Stimulated activated CD8-positive, alpha-beta memory T cell treated with anti-CD3 and anti-CD28 coated beads, Interleukin-7, amount 100 ng/mL, for 4 hours (primary cell): ENCODE measurements at places on chromosomes 2 and 18.

DNA sequence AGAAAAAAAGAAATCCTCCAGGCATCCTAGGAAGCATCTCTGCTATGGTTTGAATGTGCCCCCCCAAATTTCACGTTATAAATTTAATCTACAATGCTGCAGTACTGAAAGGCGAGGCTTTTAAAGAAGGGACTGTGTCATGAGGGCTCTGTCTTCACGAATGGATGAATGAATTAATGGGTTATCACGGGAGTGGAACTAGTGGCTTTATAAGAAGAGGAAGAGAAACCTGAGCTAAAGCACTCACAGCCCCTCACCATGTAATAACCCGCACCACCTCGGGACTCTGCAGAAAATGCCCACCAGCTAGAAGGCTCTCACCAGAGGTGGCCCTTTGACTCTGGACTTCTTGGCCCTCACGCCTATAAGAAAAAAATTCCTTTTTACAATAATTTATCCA is 27.6 kb downstream of the RNU4ATAC start:
- no peak for DNase-seq

- no peak for DNase-seq
These were observed 187.0 kb downstream of the CYRIA start for GRCh38 chr2:16478434-16479210.

DNA sequence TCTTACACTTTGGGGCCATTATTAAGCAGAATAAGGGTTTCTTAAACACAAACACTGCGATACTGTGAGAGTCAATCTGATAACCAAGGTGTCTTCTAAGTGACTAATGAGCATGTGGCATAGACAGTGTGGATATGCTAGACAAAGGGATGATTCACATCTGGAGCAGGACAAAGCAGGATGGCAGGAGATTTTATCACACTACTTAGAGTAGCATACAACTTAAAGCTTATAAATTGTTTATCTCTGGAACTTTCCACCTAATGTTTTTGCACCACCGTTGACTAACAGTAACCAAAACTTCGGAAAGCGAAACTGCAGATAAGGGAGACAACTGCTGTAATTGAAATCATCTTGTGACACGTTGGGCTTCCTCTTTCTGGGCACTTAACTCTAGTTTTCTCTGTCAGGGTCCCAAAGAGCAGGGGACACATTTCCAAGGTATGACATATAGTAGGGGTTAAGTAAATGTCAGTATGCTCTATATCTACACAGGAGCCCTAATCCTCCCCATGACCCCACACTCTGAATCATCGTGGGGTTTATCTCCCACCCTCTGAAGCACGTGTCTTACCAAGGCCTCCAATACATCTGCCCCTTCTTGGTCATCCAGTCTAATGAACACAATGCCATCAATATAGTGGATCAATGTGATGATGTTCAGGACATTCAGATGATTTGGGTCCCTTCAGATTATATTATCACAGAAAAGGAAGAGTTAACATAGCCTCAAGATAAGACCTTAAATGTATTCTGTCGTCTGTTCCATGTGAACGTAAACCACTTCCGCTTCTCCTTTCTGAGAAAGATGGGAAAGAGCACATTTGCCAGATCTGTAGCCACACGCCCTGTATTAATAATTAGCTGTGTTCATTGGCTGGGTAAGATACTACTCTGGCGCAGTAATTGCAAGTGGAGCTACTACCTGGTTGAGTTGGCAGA is 78.7 kb downstream of the FTCDNL1 start:
- DNase-seq = no peak

DNA sequence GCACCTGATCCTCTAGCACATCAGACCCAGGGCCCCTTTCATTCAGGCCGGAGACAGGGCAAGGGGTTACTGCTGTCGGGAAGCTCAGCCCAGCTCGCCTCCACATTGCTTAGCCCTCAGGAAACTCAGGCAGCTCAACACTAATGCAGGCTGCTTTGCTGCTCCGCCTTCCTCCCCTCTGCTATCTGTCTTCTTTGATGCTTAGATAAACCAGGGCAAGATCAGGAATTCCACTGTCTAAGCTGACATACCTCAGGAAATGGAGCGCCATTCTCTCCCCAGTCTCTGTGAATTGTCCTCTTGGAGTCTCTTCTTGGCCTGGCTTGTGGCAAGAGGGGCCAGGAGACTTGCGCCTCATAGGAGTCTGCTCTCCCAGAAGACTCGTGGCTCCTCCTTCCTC is 25.5 kb upstream of the EXOC6B start:
- no peak for DNase-seq

GRCh38 chr2:28525481-28525880 is 29.6 kb downstream of the PLB1 start:
- DNase-seq = no peak
